Activated T-cell treated with anti-CD3 and anti-CD28 coated beads for 1 hour (primary cell): ENCODE measurements at places on chromosomes 2 and 18.

DNA sequence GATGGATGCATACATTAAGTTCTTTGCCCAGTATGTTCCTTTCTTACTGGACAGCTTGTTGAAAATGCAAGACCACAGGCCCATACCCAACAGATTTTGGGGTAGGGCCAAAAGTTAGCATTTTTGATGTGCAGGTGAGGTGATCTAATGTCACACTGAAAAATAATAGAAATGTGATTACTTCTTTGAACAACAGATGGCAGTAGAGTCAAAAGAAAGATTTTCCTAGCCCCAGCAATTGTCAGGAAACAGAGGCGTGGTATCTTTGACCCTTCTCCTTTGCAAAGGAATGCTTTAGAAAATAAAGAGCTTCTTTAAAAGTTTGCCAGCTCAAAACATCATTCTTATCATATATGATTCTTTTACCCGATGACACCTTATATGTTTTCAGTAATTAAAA lies 343.6 kb upstream of the SYT4 start:
- DNase-seq, result no peak

- no peak for DNase-seq
Observed at GRCh38 chr2:152038441-152038958, 60.3 kb downstream of the CACNB4 start.

GRCh38 chr2:71074893-71075395 lies 6.5 kb downstream of the NAGK start:
- DNase-seq, result no peak

DNA sequence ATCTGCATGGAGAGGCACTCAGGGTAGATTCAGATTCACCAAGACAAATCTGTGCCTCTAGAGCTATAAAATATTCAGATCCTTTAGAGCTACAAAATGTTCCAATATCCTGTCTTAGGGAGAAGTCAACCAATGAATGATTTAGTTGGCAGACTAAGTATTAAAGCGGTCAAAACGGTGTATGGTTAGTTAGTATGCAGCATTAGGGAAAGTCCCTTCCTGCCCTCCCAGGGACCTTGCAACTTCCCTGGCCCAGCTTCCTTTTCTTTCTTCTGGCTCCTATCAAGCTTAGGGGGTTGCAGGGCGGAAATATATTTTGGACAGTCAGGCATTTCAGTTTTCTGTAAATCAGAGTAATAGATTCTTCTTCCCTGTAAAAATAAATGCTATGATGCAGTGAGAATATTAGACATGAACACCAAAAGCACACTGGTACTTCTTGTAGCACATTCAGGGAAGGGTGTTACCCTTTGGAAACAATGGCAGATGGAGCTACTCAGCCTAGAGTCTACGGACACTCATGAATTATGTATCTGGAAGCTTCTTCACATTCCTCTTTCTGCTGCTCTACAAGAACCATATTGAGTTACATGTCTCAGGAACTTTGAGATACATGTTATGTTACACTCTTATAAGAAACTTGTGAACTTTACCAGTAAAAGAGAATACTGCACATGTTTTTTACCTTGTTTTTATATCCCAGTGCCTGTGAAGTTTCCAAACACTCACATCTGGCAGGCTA lies 45.7 kb downstream of the CCDC93 start:
- no peak for DNase-seq

GRCh38 chr2:220743203-220743602 lies 828.9 kb downstream of the EPHA4 start:
- DNase-seq, result no peak

DNA sequence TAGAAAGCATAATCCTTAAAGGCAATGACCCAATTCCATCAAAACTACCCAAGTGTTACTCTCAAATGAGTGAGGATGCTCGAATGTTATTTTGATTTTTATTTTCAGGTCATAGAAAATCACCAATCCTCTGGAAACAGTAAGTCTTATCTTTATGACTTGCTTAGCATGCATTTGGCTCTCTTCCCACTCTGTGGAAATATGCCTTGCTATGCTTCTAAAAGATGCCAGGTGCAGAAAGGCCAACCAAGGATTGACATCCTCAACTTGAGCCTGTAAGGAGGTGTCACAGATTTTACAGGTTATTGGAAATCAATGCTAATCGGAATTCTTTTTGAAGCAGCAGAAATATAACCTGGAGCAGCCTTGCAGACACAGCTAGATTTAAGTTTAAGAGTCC lies 543.9 kb upstream of the LINC00305 start:
- DNase-seq, result no peak

- no peak for DNase-seq
Observed at GRCh38 chr2:138752197-138752956, 27.8 kb downstream of the NXPH2 start.

- DNase-seq, result no peak
Observed at GRCh38 chr2:130156624-130157004, 11.7 kb upstream of the CCDC74B start.

DNA sequence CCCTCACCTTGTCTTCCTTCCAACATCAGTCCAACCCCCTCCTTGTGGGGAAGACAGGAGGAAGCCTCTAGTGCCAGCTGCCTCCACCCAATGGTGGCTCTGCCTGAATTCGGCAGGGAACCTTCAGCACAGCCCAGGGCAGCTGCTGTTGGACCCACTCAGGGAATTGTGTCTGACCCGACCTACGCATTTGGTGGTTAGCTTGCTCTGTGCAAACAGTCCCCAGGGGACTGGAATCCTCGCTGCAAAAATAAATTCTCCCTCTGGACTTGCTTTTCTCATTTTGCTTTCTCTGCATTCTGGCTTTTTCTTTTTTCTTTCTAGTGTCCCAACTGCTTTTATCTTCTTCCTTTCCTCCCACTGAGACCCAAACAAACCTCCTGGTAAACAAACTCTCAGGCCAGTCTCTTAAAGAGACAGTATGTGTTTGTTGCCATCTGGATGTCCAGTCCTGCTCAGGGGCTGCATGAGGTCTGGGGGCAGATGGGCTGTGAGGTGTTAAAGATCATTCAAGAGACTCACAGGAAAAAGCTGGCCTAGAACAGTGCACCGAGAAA lies 137.7 kb upstream of the HAAO start:
- no peak for DNase-seq

DNA sequence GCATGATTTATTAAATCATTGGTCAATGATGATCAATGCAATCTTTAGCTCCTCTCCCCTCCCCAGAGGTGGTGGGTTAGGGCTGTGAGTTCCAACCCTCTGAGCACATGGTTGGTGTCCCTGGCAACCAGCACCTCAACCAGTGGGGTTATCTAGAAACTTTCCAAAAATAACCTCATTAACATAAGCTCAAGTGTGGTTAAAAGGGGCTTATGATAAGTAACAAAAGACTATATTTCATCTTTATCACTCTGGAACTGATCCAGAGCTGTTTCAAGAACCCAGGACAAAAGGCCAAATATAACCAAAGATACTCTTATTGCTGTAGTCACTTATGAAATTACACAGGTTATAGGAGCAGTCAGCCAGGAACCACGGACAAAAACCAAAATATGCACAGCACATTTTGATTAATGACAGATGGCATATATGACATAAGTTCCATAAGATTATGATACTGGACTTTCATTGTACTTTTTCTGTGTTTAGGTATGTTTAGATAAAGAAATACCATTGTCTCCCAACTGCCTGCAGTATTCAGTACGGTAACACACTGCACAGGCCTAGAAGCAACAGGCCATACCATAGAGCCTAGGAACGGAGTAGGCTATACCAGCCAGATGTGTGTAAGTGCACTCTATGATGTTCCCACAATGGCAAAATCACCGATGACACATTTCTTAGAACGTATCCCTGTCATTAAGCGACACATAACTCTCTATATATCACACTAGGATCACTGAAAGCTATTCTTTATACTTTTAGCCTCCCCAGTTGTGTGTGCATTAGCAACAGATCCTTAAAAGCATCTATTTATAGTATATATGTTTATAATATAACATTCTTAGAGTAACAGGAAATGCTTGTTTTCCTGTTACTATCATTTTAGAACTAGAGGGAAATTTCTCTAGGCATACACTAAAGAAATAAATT lies 31.9 kb downstream of the KIDINS220 start:
- no peak for DNase-seq

- no peak for DNase-seq
Observed at GRCh38 chr2:45452866-45453265, 158.2 kb downstream of the SRBD1 start.

GRCh38 chr2:235957251-235957650 lies 210.9 kb downstream of the GBX2 start:
- no peak for DNase-seq

DNA sequence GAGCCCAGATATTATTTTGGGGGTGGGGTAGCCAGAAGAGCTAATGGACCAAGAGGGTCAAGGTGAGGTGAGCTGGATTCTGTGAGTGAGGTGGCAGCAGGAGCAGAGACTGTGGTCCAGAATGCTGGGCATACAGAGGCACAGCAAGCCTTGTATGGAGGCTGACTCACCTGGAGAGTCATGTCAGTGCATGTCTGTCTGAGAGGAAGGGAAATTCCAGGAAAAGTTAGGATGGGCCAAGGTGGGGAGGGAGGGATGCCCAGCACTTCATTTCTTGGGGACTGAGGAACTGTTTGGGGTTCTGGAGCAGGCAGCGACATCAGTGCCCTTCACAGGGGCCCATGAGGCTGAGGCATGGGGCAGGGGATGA lies 21.1 kb downstream of the PER2 start:
- no peak for DNase-seq

- DNase-seq, result no peak
Observed at GRCh38 chr2:239129147-239129920, 271.5 kb downstream of the HDAC4 start.

DNA sequence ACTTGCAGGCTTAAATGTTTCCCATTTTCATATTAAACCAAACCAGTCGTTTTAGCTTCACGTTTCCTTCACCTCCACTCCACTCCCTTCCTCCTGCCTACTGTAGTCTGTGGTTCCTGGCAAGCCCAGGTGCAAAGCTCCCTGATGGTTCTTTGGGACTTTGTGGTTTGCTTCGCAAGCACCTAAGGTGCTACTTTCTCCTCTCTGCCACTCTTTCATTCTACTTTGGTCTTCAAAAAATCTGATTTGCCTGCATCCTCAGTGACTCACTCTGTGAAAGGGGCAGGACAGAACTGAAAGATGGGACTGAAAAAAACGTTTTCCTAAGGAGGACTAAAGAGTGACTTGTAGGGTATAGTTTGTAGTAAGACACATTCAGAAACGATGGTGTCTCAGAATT lies 228.4 kb downstream of the CYRIA start:
- no peak for DNase-seq

DNA sequence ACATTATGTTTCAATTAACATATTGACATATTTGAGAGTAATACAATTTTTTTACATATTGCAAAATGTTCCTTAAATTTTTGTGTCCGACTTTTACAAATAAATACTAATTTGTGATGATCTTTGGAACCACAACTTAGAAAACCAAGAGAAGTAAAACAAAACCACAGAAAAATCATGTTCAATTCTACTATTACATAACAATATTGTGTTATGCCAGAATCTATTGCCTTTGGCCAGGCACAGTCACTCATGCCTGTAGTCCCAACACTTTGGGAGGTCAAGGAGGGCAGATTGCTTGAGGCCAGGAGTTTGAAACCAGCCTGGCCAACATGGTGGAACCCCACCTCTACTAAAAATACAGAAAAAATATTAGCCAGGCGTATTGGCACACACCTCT lies 92.8 kb upstream of the APCDD1 start:
- DNase-seq, result no peak

DNA sequence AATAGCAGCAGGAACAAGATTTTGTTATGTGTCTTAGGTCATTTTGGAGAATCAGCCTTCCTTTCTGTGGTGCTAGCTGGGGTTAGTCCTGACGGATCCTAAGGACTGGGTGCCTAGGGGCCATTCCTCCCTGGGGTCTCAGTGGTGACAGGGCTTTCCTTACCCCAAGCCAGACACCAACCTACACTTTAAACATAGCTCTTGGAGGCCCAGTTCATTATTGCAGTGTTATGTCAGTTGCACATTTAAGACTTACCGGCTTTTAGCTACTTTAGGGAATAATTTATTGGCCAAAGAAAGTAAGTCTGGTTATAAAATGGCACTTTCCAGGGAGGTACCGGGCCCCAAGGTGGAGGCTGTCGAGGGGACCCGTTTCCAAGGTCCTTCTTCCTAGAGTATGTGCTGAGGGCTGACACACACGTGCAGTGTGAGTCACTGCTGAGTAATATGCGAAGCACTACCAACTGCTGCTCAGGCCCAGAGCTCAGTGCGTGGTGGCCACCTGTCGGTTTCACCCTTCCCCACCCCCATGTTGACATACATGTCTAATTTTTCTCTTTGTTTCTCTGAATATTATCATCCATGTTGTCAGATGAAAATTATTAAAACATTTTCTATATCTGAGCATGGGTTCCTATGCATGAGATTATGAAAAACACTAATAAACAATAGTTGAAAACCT lies 37.0 kb upstream of the GRHL1 start:
- DNase-seq, result no peak

DNA sequence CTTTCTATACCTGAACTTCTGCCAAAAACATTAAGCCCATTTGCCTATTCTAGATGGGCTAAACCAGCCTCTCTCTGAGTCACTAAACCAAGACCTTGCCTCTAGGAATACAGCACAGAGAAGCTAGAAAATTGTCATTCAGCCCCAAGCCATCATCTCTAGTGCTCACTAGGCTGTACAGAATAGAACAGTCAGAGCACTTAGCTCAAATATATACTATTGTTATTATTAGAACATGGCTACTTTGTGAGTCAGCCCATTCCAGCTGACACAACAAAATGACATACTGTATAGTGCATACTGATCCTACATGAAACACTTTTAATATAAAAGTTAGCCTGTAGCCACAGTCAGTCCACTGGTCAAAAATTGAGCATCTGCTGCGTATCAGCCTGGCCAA lies 418.8 kb downstream of the NRXN1 start:
- DNase-seq, result no peak

GRCh38 chr2:85585781-85586105 lies 1.5 kb downstream of the VAMP5 start:
- DNase-seq, result no peak

DNA sequence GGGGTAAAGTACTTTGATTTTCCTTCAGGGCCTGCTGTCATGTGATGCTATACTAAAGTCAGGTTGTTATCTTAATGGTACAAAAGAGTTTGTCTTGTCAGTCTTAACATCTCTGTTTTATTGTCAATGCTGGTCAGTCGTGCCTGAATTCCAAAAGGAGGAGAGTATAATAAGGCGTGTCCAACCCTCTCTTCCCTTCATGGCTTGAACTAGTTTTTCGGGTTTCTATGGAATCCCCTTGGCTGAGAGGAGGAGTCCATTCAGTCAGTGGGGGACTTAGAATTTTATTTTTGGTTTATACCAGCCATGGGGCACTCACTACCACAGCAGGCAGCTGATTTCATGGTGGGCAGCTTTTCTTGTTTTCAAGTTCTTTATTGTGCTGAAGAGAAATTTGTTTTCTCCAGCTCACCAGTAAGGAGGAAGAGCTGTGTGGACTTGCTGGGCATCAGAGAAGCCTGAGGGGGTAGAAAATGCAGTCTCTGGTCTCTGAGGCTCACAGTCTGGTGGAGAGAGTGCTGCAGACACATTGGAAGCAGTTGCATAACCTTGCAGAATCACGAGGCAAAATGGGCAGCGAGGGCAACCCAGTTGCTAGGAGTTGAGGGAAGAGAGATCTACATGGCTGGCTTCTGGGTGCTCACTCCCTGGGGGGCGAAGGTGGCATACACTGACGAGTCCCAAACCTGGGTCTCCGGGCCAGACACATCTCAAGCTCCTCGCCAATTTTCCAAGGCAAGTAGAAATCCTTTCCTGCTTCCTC lies 193.1 kb downstream of the ZBTB7C start:
- DNase-seq, result no peak
